ENCODE measurements at places on chromosomes 7 and 10.

- no peak for DNase-seq
Observed at GRCh38 chr10:88131511-88132139, 268.2 kb downstream of the PTEN start.

DNA sequence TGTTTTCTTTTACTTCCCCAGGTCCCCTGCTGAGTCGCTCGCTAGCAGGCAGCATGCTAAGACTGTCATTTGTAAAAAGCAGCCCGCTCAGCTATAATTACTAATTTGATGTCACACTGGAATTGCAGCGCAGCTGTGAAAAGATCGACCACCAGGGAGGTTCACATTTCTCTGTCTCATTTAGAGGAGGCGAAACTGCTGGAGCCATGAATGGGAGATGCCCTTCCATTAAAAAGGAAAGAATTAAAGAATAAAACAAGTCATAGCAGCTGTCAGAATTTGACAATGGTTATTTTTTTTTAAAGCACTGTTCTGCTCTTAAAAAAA lies 153.5 kb downstream of the PIP4K2A start:
- DNase-seq, result no peak

- no peak for DNase-seq
Observed at GRCh38 chr7:142024547-142024946, 28.9 kb downstream of the MGAM start.

DNA sequence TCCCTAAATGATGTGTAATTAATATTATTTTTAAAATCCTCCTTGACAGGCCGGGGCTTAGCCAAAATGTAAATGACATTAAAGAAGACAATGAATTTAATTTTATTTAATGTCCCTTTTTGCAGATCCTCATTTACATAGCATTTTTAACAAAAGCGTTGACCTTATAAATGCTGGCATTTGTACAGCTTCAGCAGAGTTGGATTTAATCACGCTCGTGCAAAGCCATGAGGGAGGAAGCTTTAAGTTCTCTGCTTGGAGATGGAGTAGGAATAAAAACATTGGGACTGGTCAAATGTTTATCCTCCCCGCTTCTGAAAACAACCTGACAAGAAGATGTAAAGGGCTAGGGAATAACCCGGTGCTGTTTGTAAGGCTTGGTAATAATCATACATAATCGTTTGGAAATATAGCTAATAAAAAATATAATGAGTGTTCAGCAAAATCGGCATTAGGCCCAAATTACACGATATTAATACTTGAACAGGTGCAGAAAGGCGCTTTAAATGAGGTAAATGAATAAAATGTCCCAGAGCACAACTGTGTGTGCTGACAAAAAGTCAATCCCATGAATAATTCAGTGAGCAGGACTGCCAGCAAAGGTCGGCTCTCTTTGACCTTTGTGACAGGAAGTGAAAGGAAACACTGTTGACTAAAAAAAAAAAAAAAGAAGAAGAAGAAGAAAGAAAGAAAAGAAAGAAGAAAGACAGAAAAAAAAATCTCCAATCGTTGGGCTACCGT lies 11.5 kb downstream of the EBF3 start:
- DNase-seq, result no peak

DNA sequence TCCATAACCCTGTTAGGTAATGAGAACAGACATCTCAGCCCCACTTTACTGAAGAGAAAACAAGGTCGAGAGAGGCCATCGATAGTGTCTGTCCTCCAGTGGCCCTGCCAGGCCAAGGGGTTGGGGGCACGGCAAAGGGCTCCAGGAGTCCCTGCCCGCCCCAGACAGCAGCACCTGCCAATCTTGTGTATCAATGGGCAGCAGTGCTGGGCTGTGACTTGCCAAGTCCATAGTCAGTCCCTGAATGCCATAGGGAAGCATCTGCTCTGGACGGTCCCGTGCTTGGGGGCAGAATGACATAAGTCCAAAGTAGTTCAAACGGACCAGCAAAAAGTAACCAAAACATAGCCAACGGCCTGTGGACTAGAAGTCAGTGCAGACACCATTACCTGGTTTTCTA lies 33.2 kb downstream of the DLG5 start:
- no peak for DNase-seq

DNA sequence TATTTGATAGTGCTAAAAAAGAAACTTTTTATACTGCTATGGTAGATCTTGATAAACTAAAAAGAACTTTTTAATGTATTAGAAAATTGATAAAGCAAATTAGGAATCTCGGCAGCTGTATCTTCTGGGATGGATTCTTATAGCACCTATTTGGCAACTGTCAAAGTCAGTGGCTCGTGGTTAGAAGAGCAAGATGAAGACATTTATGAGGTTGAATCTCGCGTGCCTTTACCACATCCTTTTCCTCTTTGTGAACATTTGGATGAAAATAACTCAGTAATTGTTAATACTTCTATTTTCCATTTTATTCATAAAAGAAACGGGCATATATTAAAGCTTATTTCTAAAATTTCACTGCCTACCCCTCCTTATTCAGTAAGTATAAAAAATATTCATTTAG lies 76.2 kb downstream of the CYP51A1 start:
- no peak for DNase-seq

GRCh38 chr10:33412653-33413361 lies 78.3 kb upstream of the NRP1 start:
- DNase-seq, result peak; percentile 81

DNA sequence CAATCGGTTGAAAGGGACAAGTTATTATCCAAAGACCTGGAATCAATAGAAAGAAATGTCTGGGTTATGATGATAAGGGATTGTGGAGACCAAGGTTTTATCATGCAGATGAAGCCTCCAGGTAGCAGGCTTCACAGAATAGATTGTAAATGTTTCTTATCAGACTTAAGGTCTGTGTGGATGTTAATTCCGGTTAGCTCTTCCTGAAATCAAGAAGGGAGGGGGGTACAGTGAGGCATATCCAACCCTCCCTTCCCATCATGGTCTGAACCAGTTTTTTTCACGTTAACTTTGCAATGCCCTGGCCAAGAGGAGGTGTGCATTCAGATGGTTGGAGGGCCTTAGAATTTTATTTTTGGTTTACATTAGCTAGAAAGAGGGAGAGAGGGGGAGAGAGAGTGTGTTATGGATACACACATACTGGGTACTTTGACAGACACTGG lies 9.8 kb upstream of the LRRC61 start:
- no peak for DNase-seq

DNA sequence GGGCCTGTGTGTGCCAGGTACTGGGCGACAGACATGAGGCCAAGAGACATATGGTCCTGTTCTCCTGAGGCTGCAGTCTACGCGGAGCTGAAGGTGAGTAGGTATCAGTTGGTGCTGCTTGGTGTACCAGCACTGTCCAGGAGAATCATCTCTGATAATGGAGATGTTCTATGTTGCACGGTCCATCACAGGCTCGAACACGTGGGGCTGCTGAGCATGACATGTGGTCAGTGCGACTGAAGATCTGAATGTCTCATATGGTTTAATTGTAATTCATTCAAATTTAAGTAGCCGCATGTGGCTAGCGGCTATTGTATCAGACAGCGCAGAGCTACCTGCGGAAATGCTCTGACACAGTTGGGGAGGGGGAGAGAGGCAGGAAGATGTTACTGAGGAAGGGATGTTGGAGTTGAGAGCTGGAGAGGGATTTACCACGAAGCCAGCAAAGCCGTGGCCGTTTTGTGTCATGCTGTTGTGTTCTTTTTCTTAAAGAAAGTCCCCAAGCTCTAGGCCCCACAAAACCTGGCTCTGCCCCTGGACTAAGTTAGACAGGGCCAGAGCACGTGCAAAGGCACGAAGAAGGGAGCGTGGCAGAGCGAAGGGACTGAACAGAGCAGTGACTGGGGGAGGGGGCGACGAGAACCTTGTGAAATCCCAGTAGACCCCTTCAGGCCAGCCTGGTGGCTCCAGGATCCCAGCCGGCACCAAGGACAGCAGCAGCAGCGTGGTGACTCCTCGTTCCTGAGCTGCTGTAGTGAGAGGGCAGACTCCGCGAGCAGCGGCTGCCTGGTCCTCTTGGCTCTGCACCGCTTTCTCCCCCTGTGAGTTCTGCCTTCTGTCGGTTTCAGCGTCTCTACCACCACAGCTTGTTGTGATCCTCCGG lies 20.0 kb downstream of the SMKR1 start:
- no peak for DNase-seq

- DNase-seq, result no peak
Observed at GRCh38 chr7:79434098-79434497, 19.4 kb downstream of the MAGI2 start.

DNA sequence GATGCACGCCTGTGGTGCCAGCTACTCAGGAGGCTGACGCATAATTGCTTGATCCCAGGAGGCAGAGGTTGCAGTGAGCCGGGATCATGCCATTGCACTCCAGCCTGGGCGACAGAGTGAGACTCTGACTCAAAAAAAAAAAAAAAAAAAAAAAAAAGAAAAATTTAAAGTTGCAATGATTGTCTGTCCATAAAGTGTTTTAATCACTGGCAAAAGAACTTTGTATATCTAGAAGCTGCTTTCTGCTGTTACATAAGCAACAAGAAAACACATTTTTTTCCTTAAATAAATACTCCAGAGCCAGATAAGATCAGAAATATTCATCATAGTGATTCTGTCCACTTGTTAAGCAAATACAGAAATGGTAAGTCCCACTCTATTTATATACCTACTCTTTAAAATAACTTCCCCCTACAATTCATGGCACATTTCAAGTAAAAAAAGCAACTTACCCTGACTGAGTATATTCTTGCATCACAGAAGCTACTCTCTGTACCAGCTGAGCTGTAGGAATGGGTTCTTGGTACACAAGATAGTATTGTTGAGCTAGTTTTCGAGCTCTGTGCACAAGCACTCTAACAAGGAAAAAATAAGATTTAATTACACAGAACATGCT lies 7.6 kb downstream of the PSMA2 start:
- no peak for DNase-seq

DNA sequence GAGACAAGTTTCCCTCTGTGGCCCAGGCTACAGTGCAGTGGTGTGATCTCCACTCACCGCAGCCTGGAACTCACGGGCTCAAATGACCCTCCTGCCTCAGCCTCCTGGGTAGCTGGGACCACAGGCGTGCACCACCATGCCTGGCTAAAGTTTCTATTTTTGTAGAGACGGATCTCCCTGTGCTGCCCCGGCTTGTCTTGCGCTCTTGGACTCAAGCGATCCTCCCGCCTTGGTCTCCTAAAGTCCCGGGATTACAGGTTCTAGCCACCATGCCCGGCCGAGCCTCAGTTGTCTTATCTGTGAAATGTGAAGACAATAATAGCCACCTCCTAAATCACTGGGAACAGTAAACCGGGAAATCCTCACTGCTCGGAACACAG lies 88.1 kb downstream of the FOXL3 start:
- DNase-seq, result no peak

- no peak for DNase-seq
Observed at GRCh38 chr7:19621740-19622139, 87.1 kb downstream of the POLR1F start.

Measured in AG09309 (cell line).